ENCODE measurements at places on chromosomes 2 and 18. TPM values are rescaled to one million over a fixed set of nuclear protein-coding genes. Genes with fewer than 3 reads are reported as not detected.

DNA sequence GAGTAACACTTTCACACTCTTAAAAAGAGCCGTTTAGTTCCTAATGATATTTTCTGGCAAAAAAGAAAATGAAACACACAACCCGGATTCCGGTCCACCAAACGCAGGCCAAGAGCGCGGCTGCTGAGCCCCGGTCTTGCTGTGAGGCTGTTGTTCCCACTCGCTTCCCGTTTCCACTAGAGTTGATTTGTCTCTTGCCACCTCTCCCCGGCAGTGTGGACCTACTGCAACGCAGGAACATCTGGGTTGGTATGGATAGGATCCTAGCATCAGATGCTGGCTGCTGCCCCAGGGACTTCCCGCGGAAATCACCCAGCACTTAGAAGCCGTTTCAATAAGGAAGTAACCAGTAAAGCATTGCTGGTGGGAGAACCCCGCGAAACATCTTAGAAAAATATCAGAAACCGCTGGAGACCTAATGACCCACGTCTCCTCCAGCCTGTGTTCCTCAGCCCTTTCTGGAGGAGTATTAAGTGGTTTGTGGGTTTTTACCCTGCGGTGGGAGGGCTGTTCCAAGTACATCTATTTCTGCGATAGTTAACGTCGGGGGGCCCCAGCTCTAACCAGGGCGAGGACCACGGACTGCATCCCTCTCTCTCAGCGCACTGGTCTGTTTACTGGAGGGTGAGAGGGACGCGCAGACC is 939 bp downstream of the DOCK10 start:
- peak; percentile 57 for DNase-seq

- DNase-seq: no peak
Observed at GRCh38 chr2:155218292-155218924, 519.9 kb downstream of the KCNJ3 start.

The MOCOS gene
- 0.13 TPM for total RNA-seq

The CD302 gene
- total RNA-seq: 14.4 TPM

GRCh38 chr2:7030810-7031209 is 113.6 kb downstream of the RNF144A start:
- DNase-seq: no peak

The COL4A3 gene
- not detected for total RNA-seq

Measured in dermis microvascular lymphatic vessel endothelial cell (primary cell).